Mesenchymal stem cell (in vitro differentiated cells and primary cell): ENCODE measurements at places on chromosomes 11 and 22.

GRCh38 chr11:33444835-33445594 is 187.8 kb downstream of the HIPK3 start:
- DNase-seq: no peak

DNA sequence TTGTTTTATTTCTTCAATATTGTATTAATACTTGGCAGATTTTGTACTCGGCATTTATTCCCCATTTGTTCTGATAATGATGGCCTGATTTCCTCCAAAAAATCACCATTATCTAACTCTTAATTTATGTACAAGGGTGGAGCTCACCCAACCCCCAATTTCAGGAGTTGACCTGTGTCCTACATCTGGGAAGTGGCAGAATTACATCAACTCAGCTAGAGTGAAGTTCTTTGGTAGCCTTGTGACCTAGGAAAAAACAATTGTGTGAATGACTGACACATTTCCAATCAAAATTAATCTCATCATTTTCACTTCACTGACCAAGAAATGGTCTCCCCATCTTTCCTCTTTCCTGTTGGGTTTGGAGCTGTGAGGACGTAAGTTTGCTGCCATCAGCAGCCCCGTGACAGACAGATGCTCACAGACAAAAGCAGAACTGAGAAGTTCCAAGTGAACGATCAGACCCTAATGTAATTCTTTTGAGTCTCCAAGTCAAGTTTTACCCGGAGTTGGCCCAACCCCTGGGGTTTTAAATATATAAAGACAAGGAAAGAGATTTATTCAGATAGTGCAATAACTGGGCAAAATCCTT is 16.6 kb upstream of the MS4A6E start:
- no peak for DNase-seq

DNA sequence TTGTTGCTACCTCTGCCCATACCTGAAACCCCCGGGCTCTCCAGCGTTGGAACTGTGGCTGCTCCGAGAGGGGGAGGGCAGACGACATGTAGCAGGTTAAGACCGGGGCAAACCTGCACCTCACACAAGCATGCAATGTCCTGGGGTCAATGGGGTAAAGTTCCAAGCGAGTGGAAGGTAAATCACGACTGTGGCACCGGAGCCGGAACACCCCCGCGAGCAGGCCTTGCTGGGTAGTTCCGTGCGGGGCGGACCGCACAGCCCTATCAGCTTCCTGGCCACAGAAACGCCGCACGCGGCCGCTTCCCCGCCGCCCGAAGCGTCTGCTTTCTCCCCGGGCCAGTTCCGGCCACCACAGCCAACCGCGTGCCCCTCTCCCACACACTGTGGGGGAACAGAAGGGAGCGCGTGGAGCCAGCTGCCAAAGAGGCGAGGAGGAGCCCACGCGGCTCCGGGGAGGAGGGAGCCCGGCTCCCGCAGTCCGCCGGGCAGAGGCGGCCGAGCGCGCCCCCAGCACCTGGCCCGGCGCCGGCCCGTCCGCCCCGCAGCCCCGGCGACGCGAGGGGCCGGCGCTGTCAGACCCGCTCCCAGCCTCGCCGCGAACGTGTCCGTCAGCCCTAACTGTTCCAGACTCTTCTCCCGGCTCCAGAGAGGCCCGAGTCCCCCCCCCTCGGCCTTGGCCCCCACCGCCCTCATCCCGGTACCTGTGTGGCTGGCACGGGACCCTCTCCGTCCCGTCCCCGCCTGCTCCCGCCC is 1.6 kb downstream of the SPTBN2 start:
- DNase-seq: peak; percentile 32

GRCh38 chr11:116963813-116964212 is 126.4 kb upstream of the APOA1 start:
- DNase-seq: no peak

- no peak for DNase-seq
These were observed 112.9 kb downstream of the SPON1 start for GRCh38 chr11:14075118-14076078.

DNA sequence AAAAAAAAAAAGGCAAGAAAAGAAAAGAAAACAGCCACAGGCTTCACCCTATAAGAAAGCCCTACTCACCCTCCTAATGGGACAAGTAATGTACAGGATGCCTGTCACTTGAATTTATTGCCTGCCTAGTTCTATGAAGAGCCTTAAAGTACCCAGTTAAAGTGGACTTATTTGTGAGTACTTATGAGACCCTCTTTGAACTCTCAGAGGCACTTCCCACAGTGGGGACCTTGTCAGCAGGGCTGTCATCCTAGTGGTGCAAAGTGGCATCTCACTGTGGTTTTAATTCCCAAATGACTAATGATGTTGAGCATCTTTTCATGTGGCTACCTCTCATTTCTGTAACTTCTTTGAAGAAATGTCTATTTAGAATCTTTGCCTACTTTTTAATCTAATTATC is 41.8 kb upstream of the BARX2 start:
- DNase-seq: peak; percentile 27

DNA sequence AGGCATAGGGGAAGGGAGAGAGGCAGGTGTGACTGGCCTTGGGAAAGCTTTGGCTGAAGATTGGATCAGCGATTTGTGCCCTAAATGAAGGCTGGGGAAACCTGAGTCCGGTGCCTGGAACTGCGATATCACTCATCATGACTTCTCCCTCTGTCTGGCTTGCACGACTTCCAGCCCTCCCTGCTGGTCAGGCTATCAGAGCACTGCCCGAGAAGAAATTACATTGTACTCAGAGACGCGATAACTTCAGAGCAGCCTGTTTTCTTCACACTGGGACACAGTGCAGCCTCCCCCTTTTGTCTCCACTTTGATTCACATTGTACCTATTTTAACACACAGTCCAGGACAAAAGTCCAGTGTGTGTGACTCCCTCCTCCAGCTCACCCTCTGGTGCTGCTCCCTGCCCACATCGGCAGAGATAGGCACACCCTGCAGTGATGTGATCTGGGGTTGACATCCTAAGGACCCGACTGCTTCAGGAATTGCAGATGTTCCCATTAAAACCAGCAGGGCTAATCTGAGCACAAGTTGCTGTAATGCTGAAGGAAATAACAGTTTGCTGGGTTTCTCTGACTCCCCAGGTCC is 62.1 kb upstream of the CADM1 start:
- no peak for DNase-seq

DNA sequence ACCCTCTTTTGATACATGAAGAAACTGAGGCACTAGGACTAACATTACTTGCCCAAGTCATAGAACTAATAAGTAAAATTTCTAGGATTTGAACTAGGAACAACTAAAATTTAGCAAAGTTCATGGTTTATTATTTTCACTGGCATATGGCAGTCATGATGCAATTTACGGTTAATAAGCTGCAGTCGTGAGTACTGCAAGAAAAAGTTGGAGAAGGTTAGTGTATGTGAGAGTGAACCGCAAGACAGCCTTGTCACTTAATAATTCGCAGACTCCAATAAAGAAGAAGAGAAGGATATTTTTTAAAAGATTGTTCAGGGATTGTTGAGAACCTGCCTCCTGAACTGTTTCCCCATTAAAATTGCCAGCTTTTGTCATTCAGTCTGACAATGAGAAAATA is 663.4 kb upstream of the TENM4 start:
- no peak for DNase-seq

DNA sequence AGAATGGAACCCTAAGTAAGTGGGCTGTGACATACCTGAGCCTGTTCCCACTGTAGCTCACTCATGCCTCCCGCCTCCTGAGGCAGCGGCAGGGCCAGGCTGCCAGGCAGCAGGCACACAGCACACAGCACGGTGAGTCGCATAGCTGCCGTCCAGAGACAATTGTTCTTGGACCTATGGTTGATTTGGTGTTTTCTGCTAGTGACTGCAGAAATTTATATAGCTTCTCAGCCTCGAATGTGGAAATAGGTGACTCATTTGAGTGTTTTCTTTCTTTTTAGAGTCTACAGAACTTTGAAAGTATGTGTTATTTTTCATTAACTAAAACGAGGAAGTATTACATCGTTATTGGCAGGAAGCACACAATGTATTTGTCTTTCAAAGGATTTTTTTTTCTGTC is at the start of gene MMP7:
MMP7 (minus strand) TSS at position 190 of the 400 bp plus-strand sequence; CDS start at position 143, 47 bp downstream.
- peak; percentile 56 for DNase-seq

DNA sequence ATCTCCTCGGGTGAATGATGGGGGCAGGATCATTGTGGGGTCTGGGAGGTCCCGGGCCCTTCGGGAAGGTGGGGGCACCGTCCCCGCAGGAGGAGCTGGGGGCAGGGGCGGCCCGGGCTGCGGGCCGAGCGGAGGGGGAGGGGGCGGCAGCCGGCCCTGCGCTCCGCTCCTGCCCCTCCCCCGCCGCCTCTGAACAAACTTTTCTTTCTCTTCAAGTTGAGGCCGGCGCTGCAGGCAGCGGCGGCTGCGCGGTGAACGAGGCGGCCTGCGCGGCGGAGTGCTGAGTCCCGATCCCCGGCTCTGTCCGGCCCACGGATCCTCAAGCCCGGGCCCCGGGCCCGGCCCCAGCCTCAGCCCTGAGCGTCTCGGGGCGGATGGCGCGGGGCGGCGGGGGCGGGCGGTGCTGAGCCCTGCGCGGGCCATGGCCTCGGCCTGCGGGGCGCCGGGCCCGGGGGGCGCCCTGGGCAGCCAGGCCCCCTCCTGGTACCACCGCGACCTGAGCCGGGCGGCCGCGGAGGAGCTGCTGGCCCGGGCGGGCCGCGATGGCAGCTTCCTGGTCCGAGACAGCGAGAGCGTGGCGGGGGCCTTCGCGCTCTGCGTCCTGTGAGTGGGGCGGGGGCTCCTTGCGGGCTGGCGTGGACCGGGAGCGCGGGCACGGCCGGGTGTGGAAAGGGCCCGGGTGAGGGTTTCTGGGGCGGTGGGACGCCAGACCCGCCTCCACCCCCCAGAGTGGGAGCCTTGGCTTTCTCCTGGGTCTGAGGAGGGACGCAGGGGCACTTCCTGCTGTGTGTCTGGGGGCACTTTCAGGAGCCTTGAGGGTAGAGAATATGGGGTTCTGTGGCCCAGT is at the start of gene INPPL1:
INPPL1 (plus strand) TSS at position 204 of the 847 bp plus-strand sequence; CDS start at position 422, 218 bp downstream.
- DNase-seq: peak; percentile 55

GRCh38 chr22:17792299-17792698 is 18.0 kb upstream of the BID start:
- DNase-seq: no peak

DNA sequence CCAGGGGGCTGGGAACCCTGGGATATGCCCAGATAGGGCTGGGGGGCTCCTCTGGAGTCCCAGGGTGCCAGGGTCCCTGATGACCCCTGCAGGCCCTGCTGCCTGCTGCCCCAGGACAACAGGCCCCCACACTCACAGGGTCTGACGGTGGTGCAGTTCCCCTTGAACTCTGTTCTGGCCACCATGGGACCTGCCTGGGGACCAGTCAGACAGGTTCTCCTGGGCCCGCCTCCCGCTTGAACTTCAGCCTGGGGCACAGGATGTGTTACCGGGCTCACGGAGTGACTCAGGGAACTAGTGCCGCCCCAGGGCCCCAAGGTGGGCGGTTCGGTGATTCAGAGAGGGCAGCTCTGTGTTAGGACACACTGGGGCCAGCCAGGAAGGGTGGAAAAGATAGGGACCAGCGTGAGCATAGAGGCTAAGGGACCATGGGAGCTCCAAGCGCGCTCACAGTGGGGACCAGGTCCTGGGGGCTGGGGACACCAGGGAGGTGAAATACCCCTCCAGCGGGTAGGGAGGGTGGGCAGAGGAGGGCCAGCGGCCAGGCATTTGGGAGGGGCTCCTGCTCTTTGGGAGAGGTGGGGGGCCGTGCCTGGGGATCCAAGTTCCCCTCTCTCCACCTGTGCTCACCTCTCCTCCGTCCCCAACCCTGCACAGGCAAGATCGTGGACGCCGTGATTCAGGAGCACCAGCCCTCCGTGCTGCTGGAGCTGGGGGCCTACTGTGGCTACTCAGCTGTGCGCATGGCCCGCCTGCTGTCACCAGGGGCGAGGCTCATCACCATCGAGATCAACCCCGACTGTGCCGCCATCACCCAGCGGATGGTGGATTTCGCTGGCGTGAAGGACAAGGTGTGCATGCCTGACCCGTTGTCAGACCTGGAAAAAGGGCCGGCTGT is 21.5 kb upstream of the TXNRD2 start:
- peak; percentile 81 for DNase-seq

- DNase-seq: no peak
These were observed 5.5 kb upstream of the GAB4 start for GRCh38 chr22:17013396-17014100.
